ENCODE measurements at places on chromosomes 4 and X.

DNA sequence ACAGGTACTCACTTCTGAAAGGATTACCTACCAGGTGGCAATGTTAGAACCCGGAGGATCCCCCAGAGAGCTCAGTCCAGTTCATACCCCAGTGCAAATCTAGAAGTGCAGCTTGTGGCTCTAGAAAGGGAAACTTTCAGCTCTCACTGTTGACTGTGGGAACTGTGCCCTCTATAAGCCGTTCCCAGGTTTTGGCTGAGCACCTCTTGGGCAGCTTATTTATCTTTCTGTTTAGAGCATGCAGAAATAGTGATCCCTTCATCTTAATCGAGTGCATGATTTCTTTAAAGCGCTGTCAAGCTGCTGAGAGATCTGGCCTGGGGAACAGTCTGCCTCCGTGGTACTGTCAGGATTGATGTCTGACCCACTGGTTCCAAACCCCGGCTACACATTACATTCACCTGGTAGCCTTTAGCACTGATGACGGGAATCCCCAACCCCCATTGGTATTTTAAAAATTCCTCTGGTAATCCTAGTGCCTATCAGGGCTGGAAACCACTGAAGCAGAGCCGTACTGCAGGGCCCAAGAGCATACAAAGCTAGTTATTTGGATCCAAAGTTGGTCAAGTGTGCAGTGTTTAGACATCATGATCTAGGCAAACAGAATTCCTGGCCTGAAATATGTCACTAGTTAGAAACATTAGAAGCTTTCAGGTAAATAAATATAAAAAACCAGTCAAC is 103.2 kb downstream of the KLHL8 start:
- peak; percentile 22 for DNase-seq

GRCh38 chr4:160825644-160826338 is 1338.0 kb downstream of the FSTL5 start:
- DNase-seq = no peak

GRCh38 chr4:141458501-141458900 is 177.9 kb upstream of the IL15 start:
- DNase-seq = no peak

DNA sequence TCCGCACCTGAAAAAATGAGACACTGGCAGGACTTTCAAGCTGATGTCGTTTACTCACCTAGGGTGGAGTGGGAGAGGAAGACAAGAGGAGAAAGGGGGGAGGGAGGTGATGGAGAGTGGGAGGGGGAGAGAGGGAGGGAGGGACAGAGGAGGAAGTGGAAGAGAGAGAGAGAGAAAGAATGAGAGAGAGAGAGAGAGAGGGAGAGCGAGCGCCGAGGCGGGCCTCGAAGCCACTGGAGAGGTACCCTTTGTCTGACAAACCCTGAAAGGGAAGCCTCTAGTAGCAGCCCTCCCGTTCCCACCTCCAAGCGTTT is 296 bp upstream of the ADGRL3 start:
- DNase-seq = no peak

- DNase-seq = no peak
Measured at GRCh38 chr4:87941537-87942392, 33.7 kb upstream of the SPP1 start.

DNA sequence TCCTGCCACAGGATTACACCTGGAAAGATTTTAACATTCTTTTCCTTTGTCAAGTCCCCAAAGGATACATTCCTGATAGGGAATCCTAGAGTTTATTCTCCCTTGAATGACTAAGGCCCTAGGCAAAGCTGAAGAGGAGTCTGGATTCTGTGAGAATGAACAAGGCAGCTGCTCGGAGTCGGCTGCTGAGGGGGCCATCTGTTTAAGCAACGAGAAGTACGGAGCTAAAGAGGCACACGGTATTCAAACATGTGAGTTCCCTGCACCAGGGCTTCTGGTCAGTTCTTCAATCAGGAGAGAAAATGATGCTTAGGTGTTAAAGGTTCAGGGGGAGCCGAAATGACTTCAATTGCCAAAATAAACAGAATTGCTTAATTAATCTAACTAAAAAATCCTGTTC is 97.6 kb downstream of the MGST2 start:
- no peak for DNase-seq

- peak; percentile 98 for DNase-seq
Measured at GRCh38 chrX:41923211-41923977, at the start of gene CASK. Gene CASK, minus strand, starts transcription at chrX:41923554. Its CDS starts 566 bp downstream, at chrX:41922988.

GRCh38 chrX:40086569-40087335 is 11.0 kb downstream of the BCOR start:
- peak; percentile 68 for DNase-seq

DNA sequence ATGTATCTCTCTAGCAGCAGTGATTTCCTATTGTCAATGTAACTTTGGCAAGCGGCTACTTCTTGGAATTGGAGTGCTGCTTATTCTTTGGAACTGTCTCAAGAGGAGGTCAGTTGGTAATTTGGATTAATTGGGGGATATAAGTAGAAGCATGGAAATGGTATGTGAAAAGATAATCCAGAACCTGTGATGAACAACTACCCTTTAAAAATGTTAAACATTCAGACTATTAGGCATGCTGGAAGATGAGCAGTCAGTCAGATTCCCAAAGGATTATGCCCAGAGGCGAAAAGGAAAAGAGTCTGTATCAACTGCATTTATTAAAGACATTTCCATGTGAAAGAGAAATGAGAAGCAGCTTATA is 62.5 kb downstream of the SEC24D start:
- no peak for DNase-seq

- no peak for DNase-seq
Measured at GRCh38 chr4:89416960-89417359, 109.4 kb upstream of the GPRIN3 start.

DNA sequence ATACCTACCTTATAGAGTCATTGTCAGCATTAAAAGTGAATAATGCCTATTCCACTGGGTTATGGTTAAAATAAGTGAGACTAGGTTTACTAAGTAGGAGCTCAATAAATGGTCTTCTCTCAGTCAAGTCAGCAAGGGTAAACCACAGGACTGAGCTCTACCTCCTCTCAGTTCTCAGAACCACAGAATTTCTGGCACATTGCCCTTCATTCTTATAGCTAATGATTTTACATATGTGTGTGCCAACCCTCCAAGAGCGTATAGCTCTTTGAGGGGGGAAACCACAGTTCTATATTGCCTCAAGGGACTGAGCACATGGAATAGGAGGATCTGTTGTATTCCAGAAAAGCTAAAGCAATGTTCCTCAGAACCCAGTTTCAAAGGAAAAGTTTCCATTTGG is 124.8 kb downstream of the ATG4A start:
- DNase-seq = no peak

All from H7 (cell line).